Thyroid gland (tissue), 4 donors: ENCODE measurements at places on chromosomes 7 and 10. TPM values are rescaled to one million over a fixed set of nuclear protein-coding genes. Genes with fewer than 3 reads are reported as not detected.

DNA sequence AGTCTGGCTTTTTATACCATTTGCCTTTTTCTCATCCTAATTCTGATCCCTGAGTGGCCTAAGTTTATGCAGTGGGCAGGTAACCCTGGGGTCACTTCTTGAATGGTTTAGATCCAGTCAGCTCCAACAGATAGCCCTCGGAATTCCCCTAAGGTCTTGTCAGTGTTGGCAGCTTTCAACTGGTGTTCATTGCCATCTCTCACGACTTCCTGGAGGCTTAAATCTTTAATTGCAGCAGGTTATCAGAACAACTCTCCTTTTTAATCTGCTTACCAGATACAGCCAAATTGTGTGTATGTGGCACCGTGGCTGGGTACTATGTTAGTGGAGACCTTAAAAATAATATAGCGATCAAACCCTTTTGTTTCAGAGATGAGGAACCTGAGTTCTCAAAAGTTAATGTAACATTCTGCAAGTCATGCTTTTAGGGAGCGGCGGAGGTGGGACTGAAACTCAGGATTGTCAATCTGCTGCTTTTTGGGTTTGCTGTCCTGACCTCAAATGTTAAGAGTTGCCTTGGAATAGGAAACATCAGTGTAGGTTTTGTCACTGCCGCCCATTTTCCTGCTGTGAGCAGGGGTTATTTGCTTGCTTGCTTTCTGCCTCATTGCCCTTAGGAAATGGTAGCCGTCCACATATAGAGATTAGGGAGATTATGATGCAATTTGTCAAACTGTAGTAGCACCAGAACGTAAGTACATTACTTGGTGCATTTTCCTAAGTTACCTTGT, 818 bp downstream of the DLD start:
- no peaks in the 10 kb centered on the region for H3K27me3 ChIP-seq
- no peak for DNase-seq
- H3K27ac ChIP-seq, result peak overlapping the region; percentile 86

GRCh38 chr7:157097569-157097968, 41.2 kb upstream of the UBE3C start:
- H3K4me1 ChIP-seq, result no peaks in the 10 kb centered on the region
- H3K27ac ChIP-seq, result no peak overlapping the region
- no peak for DNase-seq
- no peak overlapping the region for H3K4me3 ChIP-seq

ZNF853 gene
- 26.2 TPM for total RNA-seq

CTAGE4 gene
- 27.4 TPM for total RNA-seq

DNA sequence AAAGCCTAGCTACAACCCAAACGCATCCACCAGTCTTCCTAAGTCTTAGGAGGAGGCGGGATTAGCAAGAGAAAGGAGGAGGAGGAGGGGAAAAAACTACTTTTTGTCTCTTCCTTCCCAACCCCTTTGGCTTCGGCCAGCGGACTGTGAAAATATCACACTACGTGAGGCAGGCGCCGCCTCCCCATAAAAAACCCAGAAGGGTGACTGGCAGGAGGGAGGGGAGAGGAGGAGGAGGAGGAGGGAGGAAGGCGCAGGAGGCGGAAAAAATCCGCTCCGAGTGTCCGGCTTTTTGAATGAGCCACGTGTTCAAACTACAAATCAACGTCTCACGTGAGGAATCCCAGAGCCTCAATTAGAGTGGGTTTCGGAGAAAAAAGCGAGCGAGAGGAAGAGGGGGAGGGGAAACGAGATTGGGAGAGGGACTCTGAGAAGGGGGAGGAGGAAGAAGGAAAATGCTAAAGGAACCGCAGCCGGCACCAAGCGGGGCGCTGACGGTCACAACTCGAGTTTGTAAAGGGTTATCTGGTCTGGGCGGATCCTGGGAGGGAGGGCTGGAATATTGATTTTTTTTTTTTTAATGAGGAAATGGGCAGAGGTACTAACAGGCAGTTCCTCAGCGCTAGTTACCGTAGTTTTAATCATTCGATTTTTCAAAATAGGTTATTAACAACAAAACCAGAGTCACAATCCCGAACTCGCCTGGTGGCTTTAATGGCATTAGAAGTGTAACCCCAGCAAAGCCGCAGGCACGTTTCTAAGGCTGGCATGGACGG, at the start of gene IGF2BP3:
IGF2BP3 (minus strand) TSS at position 162 of the 776 bp plus-strand sequence. CDS start 381 bp downstream, outside the sequence.
- no peak for DNase-seq
- no peak within 1 kb of the TSS for H3K27ac ChIP-seq
- H3K36me3 ChIP-seq, result no peaks in the 10 kb centered on the region
- H3K4me3 ChIP-seq, result no peak within 1 kb of the TSS
- H3K4me1 ChIP-seq, result peaks cover 23% of the 10 kb centered on the region
- peaks cover 90% of the 10 kb centered on the region for H3K27me3 ChIP-seq

GRCh38 chr7:78499971-78500370, 701.4 kb downstream of the PHTF2 start:
- H3K4me3 ChIP-seq, result no peak overlapping the region
- no peak overlapping the region for H3K27ac ChIP-seq
- H3K36me3 ChIP-seq, result no peaks in the 10 kb centered on the region
- no peak for DNase-seq

ZP3 gene
- not detected for total RNA-seq

CYP2C19 gene
- total RNA-seq, result not detected

DNA sequence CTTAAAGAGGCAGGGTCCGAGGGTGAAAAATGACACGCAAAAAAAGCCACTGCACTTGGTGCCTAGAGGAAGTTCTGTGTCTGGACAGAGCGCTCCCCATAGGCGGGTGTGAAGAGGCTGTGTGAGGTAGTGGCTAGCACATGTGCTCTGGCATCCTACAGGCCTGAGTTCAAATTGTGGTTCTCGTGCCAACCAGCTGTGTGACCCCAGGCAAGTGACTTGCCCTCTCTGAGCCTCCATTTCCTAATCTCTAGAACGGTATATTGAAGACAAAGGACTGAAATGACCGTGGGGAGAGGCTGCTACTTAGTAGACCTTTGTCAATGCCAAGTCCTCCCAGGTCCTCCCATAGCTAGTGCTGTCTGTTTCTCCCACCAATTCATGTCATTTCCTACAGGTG, 79.1 kb upstream of the MYL10 start:
- H3K4me1 ChIP-seq, result no peaks in the 10 kb centered on the region
- no peaks in the 10 kb centered on the region for H3K36me3 ChIP-seq
- H3K27me3 ChIP-seq, result no peaks in the 10 kb centered on the region
- H3K4me3 ChIP-seq, result no peak overlapping the region
- no peak overlapping the region for H3K27ac ChIP-seq

SEC31B gene
- total RNA-seq, result 8.9 TPM

GRCh38 chr7:26060733-26061677, 91.0 kb upstream of the NFE2L3 start:
- no peaks in the 10 kb centered on the region for H3K27me3 ChIP-seq
- no peaks in the 10 kb centered on the region for H3K36me3 ChIP-seq
- no peak for DNase-seq
- no peak overlapping the region for H3K27ac ChIP-seq
- H3K4me1 ChIP-seq, result no peaks in the 10 kb centered on the region

TECPR1 gene
- total RNA-seq, result 19.6 TPM

DNA sequence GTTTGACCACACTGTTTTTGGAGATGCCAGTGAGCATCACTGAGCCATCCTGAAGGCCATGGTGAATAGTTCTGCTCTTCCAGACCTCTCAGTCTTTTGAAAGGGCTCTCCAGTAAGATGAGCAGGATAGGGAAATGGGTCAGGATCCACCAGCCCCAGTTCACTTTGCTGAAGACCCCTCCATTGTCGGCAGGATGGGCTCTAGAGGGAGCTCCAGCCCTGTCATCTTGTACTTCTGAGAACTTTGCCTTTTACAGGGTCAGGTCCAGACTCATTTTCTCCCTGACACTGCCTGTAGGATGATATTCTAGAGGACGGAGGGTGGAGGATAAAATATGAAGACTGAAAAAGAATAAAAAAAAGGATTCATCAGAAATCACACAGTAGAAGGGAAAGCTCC, 13.1 kb downstream of the LHFPL3 start:
- no peak overlapping the region for H3K4me3 ChIP-seq
- H3K4me1 ChIP-seq, result no peaks in the 10 kb centered on the region
- H3K36me3 ChIP-seq, result no peaks in the 10 kb centered on the region

DNA sequence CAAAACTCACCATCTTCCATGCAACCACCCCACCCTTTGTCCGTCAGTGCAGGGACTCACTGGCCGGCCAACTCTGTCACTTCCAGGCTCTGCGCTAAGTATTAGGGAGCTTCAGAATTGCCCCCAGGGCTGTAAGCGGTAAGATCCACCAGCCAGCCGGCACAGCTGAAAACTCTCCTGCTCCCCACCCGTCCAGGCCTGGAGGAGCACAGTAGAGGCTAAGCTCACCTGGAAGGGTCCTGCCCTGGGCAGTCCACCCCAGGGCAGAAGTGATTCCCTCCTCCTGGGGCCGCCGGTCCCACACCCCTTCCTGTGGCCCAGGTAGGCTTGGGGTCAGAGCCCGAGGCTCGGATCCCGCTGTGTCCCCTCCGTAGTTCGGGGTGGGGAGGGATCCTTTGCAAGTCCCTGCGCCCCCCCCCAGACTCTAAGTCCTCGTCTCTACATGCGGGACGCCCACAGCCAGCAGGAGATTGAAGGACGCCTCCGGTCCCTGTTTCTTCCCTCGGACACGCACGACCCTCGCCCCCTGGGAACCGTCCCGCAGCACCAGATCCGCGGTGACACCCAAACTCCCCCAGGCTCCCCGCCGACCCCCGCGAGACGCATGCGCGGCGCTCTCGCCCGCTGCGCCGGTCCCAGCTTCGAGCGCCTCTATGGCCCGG, 138.9 kb downstream of the ARHGAP22 start:
- H3K27me3 ChIP-seq, result no peaks in the 10 kb centered on the region
- no peak overlapping the region for H3K4me3 ChIP-seq
- H3K27ac ChIP-seq, result peak overlapping the region; percentile 82
- peak; percentile 35 for DNase-seq
- no peaks in the 10 kb centered on the region for H3K36me3 ChIP-seq

- DNase-seq, result no peak
- H3K27ac ChIP-seq, result peak overlapping the region; percentile 5
- H3K36me3 ChIP-seq, result no peaks in the 10 kb centered on the region
- peaks cover 38% of the 10 kb centered on the region for H3K4me1 ChIP-seq
Measured at GRCh38 chr7:101884671-101885596, 67.5 kb downstream of the CUX1 start.

DNA sequence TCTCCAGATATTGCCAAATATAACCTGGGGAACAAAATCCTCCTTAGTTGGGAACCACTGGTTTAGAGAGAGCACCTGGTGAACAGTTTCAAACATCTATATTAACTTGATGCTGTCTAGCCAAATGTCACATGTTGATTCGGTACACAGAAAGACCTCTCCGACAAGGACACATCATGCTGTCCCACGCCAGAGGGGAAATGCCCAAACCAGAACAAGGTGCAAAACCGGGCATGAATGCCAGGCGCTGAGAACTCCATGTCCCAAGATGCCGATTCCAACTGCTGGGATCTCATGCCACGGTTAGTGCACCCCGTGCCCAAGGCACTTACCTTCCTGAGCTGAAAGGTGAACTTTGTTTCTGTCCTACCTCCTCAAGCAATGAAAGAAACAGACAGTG, 100.8 kb downstream of the SFMBT2 start:
- H3K4me1 ChIP-seq, result no peaks in the 10 kb centered on the region
- no peak for DNase-seq
- no peaks in the 10 kb centered on the region for H3K27me3 ChIP-seq
- no peaks in the 10 kb centered on the region for H3K36me3 ChIP-seq

- H3K36me3 ChIP-seq, result no peaks in the 10 kb centered on the region
- H3K4me1 ChIP-seq, result no peaks in the 10 kb centered on the region
- H3K27me3 ChIP-seq, result no peaks in the 10 kb centered on the region
- H3K27ac ChIP-seq, result no peak overlapping the region
- no peak overlapping the region for H3K4me3 ChIP-seq
Measured at GRCh38 chr7:157549612-157550299, 213.0 kb downstream of the DNAJB6 start.

- H3K4me3 ChIP-seq, result no peak overlapping the region
- DNase-seq, result no peak
- peaks cover 7% of the 10 kb centered on the region for H3K4me1 ChIP-seq
- no peak overlapping the region for H3K27ac ChIP-seq
- no peaks in the 10 kb centered on the region for H3K27me3 ChIP-seq
- H3K36me3 ChIP-seq, result no peaks in the 10 kb centered on the region
Measured at GRCh38 chr10:33465747-33466146, 131.3 kb upstream of the NRP1 start.

GRCh38 chr7:94182066-94182465, 177.9 kb upstream of the BET1 start:
- H3K27ac ChIP-seq, result no peak overlapping the region
- no peak overlapping the region for H3K4me3 ChIP-seq
- no peak for DNase-seq
- no peaks in the 10 kb centered on the region for H3K27me3 ChIP-seq
- no peaks in the 10 kb centered on the region for H3K36me3 ChIP-seq
- no peaks in the 10 kb centered on the region for H3K4me1 ChIP-seq

DNA sequence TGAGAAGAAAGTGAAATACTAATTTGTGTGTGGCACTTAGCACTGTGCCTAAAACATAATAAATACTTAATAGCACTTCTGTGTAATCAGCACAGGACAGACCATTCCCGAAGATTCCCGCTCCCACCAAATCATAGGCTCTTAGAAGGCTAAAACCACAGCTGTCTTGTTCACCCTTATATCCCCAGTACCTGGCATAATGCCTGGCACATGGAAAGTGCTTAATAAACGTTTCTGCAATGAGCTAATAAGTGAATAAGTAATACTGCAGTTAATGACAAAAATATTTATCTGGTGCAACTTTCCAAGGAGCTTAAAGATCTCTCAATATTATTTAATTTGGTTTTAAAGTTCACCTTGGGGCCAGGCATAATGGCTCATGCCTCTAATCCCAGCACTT, 43.2 kb downstream of the MTURN start:
- H3K4me3 ChIP-seq, result no peak overlapping the region
- H3K27me3 ChIP-seq, result no peaks in the 10 kb centered on the region
- no peak for DNase-seq
- H3K27ac ChIP-seq, result no peak overlapping the region
- no peaks in the 10 kb centered on the region for H3K36me3 ChIP-seq

DNA sequence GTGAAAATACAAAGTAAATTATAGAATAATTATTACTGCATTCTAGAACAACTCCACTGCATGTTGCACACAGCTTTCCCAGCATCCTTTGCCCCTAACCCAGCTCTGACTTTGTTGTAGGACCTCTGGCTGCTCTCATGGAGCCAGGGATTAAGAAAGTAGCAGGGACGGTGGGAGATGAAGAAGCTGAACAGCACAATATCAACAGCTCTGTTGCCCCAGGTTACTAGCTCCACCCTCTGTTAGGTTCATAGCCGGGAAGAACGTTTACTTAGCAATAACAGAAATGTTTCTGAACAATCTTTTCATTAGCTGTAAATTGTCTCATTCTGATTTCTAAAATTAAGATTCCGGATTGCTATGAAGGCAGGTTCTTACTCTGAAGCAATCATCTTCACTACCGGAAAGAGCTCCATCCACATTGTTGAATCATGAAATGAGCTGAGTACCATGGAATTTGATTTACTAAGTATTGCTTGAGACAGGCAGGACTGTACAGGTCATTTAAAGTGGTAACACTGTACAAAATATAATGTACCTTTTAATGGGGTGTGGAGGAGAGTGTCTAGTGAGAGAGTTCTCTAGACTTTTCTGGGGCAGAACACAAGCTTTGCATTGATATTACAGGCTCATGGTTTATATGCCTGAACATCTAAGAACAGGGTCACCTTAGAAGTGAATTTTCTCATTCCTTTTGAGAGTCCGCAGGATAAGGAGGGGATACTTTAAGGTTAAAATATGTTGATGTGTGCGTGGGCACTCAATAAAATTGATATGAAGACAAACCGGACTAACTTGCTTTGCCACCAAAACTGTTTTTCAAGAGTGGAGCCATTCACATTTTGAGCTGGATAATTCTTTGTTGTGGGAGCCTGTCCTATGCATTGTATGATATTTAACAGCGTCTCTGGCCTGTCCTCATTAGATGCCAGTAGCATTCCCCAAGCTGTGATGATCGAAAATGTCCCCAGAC, 20.8 kb upstream of the RAB18 start:
- H3K27ac ChIP-seq, result no peak overlapping the region
- no peak for DNase-seq
- H3K27me3 ChIP-seq, result no peaks in the 10 kb centered on the region
